IPS DF 19.7 (cell line): ENCODE measurements at places on chromosomes 6 and 20.

DNA sequence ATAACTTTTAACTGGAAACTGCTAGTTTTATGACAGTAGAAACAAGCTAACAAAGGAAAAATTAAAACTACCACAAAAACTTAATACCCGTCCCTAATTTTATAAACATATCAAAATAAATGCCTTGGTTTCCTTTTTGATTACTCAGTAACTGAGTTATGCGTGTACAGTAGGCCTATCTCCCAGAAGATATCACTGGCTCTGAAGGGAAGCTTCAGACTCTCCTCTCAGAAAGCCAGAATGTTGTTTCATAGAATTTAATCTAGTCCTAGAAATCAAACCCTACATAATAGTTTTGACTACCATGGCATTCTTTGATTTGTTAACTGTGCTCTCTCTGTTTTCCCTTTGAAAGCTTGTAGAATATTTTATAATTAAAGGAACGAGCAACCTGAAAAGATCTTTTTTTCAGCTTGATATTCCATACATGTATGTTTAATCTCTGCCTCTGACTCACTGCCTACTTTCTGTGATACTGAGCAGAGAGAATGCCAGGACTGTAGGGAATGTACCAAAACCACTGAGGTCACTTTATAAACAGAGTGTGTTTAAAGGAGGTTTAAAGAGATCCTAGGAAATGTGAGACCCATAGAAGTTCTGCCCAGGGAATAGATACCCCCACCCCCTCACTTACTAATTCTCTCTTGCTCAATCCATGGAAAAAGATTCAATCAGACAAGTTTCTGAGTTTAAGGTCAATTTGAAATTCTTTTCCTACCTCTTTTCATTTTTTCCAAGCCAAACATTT lies 311.5 kb downstream of the HDGFL1 start:
- no peak for DNase-seq

DNA sequence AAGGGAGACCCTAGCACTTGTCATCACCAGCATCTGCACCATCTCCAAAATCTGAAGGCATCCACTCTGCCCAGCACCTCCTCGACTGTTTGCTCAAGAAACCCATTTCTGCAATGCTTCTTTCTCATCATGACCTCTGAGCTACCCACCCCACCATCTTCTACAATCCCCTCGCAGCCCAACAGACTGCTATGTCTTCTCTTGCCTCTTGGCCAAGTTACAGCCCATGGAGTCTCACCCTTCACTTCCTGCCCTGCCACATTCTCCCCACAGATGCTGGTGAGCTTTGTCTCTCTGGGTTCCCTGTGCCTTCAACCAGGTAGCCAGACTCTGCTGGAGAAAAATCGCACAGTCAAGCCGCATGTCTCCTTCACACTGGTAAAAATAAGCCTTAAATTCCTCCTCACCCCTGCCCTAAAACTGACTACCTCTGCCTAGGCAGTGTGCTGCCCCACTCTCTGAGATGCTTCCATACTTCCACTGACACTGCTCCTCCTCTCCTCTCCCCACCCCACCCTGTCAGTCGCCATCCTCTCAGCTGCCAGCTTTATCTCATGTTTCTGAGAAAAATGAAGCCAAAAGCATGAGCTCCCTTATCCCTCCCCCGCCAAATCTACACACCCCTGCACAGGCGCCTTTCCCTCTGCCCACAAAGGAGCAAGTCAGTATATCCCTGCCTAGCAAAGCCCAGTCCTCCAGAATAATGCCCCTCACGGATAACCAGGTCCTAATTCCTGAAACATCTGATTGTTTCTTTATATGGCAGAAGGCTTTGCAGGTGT lies 2.3 kb upstream of the TXNDC5 start:
- no peak for DNase-seq

DNA sequence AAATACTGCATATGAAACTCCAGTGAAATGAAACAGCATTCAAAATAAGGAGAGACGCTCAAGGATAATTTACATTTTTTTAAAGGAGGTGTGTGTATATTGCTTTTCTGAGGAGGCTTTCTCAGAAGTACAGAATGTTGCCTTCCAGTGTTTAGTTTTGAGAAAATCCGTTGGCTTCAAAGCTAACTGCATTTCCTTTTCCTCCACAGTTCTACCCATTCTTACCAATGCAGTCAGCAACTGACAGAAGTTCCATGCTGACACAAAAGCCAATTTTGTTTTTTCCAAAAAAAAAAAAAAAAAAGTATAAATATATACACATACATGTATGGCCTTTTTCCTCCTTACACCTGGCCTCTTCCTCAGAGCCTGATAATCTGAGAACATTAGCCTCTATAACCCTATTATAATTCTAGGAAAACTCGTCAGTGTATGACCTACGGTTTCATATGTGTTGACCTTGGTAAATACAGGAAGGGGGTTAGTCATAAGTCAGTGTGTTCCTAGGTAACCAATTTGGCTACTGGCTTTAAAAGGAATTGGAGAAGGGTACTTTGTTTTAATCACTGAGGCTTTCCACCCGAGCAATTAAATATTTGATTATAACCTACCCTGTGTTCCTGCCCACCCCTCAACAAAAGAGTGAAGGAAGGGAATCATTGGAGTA lies 24.2 kb downstream of the MGME1 start:
- no peak for DNase-seq

GRCh38 chr6:42335896-42336295 lies 115.8 kb downstream of the TRERF1 start:
- DNase-seq = no peak

GRCh38 chr6:111812060-111813038 lies 60.9 kb downstream of the FYN start:
- no peak for DNase-seq

DNA sequence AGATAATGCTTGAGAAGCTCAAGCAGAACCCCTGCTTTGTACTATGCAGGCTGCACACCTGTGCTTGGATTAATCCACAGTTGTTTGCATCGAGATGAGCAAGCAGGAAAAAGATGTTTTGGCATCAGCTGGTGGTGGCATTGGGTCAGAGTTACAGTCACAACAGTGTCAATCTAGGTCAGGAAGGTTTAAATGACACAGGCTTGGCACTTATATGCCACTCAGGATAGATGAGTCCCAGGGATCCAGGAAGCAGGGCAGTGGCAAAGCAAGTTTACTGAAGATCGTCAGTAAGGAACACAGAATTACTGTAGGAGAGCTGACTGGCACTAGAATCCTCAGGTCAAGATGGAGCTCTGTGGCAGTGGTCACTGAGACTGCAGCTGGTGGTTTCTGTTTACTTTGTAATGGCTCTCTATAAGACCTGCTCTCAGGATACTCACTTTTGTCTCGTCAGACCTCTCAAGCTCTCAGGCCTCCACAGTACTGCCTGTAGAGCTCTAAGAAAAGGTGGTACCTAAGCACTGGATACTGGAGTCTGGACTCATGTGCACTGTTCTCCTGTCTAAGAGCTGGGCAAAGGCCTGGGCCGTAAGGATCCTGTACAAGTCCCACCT lies 110.1 kb upstream of the HS3ST5 start:
- no peak for DNase-seq

GRCh38 chr6:167565884-167566599 lies 241.2 kb downstream of the TTLL2 start:
- no peak for DNase-seq

- no peak for DNase-seq
Measured at GRCh38 chr6:117955684-117956256, 48.7 kb downstream of the SLC35F1 start.

DNA sequence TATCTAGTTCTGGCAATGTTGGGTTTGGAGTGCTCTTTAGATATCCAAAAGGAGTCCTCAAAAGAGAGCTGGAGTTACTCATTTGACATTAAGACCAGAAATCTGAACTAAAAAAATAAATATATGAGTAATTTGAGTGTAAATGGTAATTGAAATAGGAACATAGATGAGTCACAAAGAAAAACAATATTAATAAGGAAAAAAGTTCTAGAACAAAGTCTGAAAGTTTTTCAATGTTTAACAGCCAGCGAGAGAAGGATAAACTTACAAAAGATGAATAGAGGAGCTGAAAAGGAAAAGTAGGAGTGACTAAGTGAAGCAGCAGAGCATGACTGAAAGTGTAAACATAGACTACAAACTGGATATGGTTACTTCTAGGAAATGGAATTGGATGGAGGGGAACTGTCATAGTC lies 46.8 kb downstream of the EPM2A start:
- no peak for DNase-seq

GRCh38 chr6:4030669-4031068 lies 48.3 kb downstream of the FAM217A start:
- DNase-seq = no peak

GRCh38 chr20:16469395-16469905 lies 103.8 kb downstream of the KIF16B start:
- DNase-seq = no peak

DNA sequence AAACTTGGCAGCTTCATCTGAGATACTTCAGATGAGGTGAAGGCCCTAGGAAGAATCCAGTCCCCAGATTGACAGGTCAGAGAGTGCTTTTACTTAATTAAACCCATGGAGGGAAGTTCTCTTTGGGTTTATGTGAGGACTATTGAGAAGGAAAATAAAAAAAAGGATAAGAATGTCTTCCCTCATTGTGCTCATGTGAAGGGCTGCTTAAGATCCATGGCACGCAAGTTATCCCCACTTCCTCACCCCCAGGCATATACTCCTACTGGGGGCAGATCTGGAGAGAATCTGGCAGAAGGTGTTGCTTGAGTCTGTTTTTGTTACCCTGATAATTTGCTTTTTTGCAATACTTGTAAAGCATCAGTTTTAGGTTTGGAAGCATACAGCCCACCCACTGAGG lies 322.9 kb upstream of the TFAP2D start:
- no peak for DNase-seq

DNA sequence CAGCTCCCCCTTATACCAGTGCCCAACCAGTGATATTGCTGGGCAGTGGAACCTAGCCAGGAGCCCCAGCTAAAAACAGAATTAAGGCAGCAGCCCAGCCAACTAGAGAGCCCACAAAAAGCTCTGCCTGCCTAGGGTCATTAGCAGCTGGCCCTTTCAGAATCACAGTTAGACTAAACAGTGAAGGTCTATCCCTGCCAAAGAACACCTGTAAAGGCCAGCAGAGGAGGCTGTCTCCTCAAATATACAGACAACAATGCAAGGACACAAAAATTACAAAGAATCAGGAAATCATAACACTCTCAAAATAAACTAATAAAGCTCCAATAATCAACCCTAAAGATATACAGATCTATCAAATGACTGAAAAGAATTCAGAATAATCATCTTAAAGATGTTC lies 77.8 kb upstream of the HTR1E start:
- DNase-seq = no peak

- no peak for DNase-seq
Measured at GRCh38 chr6:128364766-128365519, 155.5 kb downstream of the PTPRK start.

DNA sequence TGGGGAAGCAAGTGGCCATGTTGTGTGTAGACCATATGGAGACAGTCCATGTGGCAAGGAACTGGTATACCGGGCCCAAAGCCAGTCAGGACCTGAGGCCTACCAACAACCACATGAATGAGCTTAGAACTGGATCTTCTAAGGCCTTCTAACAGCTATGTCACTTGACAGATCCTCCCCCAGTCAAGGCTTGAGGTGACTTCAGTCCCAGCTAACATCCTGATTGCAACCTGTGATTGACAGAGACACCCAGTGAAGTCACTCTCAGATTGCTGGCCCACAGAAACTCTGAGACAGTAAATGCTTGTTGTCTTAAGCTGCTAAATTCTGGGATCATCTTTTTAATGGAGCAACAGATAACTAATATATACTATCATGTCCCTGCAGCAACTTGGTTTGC lies 32.9 kb downstream of the AHI1 start:
- DNase-seq = no peak

- no peak for DNase-seq
Measured at GRCh38 chr20:60840971-60841370, 411.1 kb upstream of the CDH4 start.

DNA sequence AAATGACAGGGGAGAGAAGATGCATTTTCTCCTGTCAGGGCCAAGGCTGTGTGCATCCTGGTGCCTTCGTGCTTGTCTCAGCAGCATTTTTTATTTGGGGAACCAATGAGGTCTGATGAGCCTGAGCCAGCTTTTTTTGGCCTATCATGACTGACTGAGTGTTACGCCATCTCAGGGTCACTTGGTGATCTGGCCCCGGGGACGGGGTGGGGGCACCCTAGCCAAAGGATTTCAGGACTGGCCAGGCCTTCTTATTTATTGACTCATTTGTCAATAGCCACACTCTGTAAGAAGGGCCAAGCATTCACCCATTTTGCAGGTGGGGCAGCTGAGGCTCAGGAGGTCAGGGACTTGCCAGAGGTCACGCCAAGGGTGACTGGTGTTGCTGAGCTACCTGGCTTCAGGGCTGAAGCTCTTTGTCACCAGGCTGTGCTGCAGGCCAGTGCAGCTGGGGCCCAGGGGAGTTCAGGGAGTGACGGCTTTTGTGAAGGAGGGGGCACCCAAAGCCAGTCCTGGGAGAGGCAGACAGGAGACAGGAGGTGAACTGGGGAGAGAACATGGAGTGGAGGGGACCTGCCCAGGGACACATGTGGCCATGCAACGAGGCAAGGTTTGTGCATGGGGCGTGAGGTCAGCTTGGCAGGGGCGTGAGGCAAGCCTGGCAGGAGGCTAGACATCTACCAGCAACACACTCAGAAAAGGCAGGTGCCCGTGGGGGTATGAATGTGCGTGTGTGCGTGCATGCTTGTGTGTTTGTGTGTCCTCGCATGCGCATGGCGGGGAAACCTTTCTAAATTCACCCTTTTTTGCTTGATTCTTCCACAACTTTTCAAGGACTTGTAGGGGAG lies 31.1 kb downstream of the VSTM2L start:
- no peak for DNase-seq

- no peak for DNase-seq
Measured at GRCh38 chr6:53765270-53765669, 29.5 kb upstream of the LRRC1 start.

GRCh38 chr6:10747251-10747972 lies at the start of gene TMEM14B:
TMEM14B (plus strand) TSS chr6:10747805; CDS start chr6:10749246, 1,441 bp downstream.
- peak; percentile 94 for DNase-seq

DNA sequence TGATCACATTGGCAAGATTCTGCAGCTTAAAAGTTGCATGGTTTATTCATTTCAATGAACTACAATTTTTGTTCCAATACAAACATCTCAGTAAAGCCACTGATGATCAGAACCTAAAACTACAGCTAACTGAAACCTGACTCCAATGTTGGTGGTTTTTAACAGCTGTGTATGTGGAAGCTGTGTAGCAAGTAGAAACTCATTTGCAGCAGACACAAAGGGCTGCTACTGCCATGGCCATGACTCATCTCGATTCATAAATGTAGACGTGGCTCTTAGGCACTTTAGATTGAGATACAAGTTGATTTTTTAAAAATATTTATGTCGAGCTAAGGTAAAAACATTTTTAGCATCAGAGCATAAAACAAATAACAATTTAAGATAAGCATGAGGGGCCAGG lies 19.5 kb upstream of the MAP3K4 start:
- no peak for DNase-seq

GRCh38 chr20:60535211-60535610 lies 577.0 kb downstream of the CDH26 start:
- DNase-seq = no peak

GRCh38 chr6:190596-191395 lies 101.5 kb upstream of the DUSP22 start:
- DNase-seq = no peak
